ENCODE measurements at places on chromosomes 4 and X. TPM values are rescaled to one million over a fixed set of nuclear protein-coding genes. Genes with fewer than 3 reads are reported as not detected.
A peak's percentile ranks its signal among the peaks of the same experiment; 100 is the strongest.

The ZC4H2 gene
- 13.2 TPM for total RNA-seq

- DNase-seq: no peak
Observed at GRCh38 chrX:140836874-140837273, 127.3 kb downstream of the LINC00632 start.

The DTHD1 gene
- total RNA-seq: 0.09 TPM

The FAM133A gene
- total RNA-seq: not detected

The AMOT gene
- total RNA-seq: 3.8 TPM

GRCh38 chrX:100090931-100091330, 319.1 kb downstream of the PCDH19 start:
- no peak for DNase-seq

The PSAPL1 gene
- 0.09 TPM for total RNA-seq

- no peak for DNase-seq
Observed at GRCh38 chrX:107272431-107272921, 66.1 kb downstream of the DNAAF6 start.

The RBM47 gene
- 7.9 TPM for total RNA-seq

DNA sequence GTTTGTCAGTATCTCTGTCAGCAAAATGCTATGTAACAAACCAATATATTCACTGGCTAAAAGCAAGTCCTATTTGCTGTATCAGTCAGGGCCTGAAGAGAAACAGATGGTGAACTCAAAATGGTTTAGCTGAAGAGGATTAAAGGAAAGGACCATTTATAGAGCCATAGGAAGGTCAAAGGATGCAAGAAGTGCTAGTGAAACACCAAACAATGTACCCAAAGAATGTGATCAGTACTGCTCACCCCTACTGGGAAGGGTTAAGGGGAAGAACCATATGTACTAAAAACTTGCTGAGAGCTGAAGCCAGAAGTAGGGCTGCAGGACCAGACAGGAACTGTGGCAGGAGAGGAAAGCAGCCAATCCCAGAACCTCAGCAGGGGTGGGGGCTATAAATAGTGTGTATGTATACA, 479.3 kb downstream of the INPP4B start:
- no peak for DNase-seq

DNA sequence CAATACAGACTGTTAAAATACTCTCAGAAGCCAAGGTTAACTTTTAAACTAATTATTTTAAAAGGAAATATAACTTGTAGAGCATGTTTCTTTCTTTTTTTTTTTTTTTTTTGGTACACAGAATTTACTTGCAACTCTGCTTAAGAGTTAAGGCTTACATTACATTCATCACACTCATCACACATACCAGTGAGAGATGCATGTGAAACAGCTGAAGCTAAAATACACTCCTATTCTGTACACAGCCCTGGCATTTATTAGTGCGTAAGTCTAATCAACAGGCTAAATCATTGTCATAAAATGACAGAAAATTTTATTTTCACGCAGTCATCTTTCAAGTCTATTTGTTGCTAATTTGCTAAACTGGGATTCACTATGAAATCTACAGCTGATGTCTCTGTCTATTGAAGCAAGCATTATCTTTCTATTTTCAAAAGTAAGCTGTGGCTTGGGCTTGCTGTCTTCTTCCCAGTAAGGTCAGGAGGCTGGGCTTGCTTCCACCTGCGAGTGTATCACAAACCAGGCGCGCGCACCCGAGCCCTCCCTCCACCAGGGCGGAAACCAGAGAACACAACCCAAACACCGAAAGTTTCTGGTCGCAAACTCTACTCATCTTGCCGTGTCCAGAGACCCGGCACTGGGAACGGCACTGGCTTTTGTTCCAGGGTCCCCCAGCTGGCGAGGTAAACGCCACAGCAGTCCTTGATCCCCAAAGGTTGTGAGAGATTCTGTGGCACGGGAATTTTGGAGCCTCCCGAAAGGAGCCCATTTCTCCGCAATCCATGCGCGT, 3.9 kb downstream of the MAML3 start:
- DNase-seq: peak; percentile 61

The H2BW2 gene
- not detected for total RNA-seq

DNA sequence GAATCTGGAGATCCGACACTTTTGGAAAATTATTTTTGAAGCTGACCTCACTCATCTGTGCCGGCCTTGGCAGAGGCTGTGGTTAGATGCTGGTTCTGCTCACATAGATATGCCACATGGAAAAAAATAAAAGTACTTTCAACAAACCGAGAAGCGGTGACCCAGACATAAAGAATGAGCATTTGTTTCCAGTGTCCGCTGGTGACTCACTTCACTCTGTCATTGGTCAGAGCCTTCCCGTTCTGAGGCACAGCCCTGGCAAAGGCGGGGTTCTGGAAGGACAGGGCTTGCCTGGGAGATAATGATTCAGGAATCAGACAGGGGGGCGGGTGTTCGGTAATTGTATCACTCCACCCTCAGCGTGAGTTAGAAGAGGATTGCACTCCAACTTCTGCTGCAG, 172.4 kb upstream of the MXRA5 start:
- DNase-seq: no peak
